ENCODE measurements at places on chromosomes 16 and 17.

GRCh38 chr17:57295526-57296023 is 39.3 kb downstream of the MSI2 start:
- DNase-seq, result no peak

- no peak for DNase-seq
Measured at GRCh38 chr17:77609553-77610517, 348.7 kb upstream of the TNRC6C start.

GRCh38 chr16:75555213-75555706 is 792 bp downstream of the TMEM231 start:
- DNase-seq, result peak; percentile 87

GRCh38 chr17:82838386-82839063 is 1.3 kb downstream of the ZNF750 start:
- peak; percentile 64 for DNase-seq

DNA sequence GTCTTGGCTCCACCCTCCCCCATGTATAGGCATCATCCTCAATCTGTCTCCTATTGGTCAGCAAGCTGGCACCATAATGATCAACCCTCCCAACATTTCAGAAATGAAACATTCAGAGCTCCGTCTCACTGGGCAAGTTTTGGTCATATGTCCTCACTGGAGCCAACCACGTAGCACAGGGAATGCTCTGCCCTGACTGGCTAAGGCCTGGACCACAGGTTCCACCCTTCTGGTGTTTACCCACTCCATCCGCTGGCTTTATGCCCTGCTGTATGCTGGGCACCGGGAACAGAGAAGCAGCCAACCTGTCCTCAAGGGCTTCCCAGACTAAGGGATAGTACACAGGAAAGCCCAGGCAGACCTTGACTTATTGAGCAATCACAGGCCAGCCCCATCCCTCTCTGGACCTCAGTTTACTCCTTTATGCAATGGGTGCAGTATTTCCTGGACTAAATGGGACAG is 20.5 kb downstream of the MYO15A start:
- DNase-seq, result no peak

- DNase-seq, result no peak
Measured at GRCh38 chr17:61884864-61885263, 21.5 kb upstream of the BRIP1 start.

GRCh38 chr16:19809121-19809635 is 75.5 kb downstream of the GPRC5B start:
- no peak for DNase-seq

GRCh38 chr16:78096386-78096785 is 3.1 kb upstream of the WWOX start:
- DNase-seq, result no peak

- no peak for DNase-seq
Measured at GRCh38 chr16:85625485-85626117, 12.5 kb downstream of the GSE1 start.

DNA sequence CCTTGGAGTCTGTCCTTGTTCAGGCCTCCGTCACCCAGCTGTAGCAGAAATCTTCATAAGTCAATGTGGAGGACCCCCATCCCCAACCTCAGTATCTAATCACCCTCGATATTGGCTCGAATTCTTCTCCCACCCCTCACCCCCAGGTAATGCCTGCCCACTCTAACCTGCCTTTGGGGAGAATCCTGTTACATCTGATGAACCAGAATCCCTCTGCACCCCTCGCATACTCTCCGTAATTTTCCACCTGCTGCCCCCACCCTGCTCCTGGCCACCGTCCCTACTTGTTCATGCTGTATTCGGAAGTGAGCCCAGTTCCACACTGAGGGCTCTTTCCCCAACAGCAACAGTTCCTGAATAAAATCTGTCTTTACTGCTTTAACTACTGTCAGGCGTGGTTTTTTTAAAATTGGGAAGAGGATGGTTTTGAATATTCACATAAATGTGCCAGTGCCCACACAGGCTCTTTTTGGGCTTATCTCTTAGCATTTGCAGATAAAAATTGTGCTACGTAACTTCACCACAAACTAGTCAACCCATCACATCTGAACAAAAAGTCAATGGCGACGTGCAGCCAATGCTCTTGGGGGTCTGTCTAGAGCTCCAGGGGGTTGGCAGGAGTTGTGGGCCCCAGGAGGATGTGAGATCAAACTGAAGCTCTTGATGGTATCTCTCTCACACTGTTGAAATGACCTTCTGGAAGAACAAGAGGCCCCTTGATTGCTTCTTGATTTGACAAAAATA is 73.7 kb downstream of the NETO2 start:
- no peak for DNase-seq

GRCh38 chr17:67311575-67311974 is 54.8 kb downstream of the PSMD12 start:
- no peak for DNase-seq

DNA sequence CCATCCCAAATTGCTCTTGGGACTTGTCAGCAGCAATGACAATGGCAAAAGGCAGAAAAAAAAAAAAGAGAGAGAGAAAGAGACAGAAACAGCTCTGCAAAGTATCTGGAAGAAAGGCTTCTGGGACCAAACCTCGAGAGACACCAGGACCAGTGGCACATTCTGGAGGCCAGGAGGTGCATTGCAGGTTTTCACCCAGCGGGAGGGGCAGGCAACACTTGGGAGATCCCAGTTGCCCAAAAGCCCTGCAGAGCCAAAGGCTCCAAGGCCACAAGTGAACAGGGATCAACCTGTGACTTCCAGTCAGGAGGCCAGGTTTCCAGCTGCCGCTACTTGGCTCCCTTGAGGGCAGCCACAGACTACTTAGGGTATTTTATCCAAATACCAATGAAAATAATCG is 110.8 kb upstream of the CDH5 start:
- DNase-seq, result no peak

DNA sequence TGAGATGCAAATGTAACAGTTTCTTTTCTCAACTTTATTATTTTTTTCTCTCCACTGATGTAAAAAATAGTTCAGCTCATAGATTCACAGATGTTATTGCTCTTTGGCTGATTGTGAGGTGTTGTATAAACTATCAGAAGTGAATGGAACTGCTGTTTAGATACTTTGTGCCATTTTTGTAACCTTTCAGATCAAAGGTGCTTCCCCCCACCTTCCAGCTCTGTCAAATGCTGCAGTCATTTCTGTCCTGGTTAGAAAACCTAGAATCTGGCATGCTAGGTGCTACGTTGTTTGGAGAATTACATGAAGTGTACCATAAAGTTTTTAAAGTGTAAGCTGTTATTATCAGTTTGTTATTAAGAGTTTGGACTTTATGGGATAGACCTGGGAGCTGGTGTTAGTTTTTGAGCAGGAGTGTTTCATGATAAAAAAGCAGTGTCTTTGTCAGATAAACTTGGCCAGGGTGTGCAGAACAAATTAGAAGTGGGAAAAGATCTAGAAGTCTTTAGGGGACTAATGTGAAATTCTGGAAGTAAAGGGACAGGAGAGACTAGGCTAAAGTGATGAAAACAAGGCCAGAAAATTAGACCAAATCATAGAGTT is 1.8 kb upstream of the WIPI1 start:
- DNase-seq, result no peak

GRCh38 chr17:49110509-49110908 is 22.1 kb upstream of the B4GALNT2 start:
- DNase-seq, result no peak

- no peak for DNase-seq
Measured at GRCh38 chr16:57147381-57148221, 38.2 kb downstream of the PSME3IP1 start.

- DNase-seq, result no peak
Measured at GRCh38 chr17:38418693-38419507, 9.4 kb upstream of the ARHGAP23 start.

- DNase-seq, result peak; percentile 81
Measured at GRCh38 chr16:71426069-71426879, 15.6 kb downstream of the TLE7 start.

GRCh38 chr16:4212211-4212933 is 29.5 kb downstream of the SRL start:
- no peak for DNase-seq

- DNase-seq, result no peak
Measured at GRCh38 chr16:14151256-14152030, 80.3 kb downstream of the MRTFB start.

DNA sequence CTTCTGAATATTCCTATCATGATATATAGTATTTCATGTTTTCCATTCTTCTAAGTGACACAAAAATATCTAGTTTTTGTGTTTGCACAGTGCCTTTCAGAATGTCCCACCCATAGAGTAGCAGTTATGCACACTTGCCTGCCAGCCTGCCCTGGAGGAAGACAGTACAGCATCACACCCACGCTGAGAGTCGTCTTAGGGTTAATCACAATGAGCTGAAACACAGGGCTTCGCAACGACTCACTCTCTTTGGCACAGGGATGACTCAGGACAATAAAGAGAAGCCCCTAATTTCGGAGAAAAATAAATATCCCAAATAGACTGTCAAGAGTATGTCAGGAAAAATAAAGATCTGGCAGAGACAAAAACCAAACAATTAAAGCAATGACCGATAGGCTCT is 11.6 kb upstream of the NDUFAB1 start:
- DNase-seq, result no peak

DNA sequence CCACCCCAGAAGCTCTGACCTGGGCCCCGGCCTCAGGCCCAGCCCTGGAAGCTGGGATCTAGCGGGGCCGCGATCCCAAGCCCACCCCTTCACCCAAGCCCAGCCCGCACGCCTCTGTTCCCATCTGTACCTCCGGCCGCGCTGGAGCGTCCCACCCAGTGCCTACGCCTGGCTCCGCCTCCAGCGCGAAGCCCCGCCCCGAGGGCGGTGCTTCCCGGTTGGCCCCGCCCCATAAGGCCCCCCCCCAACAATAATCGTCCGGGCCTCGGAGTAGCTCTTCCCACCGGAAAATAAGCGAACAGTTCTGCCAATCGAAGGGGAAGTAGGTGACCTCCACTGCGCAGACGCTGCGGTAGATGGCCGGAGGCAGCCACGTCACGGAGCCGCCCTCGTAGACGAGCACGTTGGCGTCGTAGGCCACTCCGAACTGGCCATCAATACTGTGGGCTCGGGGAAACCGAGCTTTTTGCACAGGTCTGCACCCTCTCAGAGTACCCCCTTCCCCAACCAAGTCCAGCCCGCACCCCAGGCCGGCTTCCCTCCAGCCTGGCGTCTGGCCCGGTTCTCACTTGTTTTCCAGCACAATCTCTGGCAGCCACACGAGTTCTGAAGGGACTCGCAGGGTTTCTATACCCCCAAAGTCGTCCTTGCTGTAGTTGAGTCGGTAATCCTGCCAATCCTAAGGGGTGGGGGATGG is 1.1 kb downstream of the CHRNE start:
- DNase-seq, result no peak

DNA sequence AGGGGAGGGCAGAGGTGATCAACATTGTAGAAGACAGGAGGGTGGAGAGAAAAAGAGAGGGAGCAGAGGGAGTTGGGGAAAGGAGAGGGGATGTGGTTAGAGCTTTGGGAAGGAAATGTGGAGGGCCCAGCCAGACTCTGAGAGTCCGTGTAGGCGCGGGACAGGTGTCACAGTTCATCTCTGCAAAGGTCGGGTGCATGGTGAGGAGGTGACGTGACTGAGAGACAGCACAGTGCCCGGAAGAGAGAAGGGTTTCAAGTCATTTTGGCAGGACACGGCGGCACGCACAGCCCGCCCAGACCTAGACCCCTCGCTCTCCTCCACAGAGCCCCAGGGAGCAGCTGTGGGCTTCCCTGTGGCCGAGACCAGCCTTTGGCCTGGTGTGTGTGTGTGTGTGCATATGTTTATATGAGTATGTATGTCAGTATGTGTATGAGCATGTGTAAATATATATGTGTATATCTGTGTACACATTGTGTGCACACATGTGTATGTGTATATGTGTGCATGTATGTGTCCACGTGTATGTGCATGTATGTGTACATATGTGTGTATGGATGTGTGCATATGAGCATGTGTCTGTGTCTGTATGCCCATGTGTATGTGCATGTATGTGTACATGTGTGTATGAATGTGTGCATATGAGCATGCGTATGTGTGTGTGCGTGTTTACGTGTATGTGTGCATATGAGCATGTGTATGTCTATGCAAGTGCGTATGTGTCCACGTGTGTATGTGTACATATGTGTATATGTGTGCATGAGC is 104.6 kb downstream of the SEC14L1 start:
- no peak for DNase-seq

GRCh38 chr17:18896947-18897346 is 39.0 kb downstream of the PRPSAP2 start:
- DNase-seq, result no peak

DNA sequence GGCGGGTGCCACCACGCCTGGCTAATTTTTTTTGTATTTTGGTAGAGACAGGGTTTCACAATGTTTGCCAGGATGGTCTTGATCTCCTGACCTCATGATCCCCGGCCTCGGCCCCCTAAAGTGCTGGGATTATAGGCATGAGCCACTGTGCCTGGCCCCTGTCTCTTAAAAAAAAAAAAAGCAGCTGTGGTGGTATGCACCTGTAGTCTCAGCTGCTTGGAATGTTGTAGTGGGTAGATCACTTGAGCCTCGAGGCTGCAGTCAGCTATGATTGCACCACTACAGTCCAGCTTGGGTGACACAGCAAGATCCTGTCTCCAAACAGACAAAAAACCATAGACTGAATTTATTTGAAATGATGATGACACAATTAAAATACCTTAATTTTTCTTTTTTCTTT is 24.3 kb downstream of the CDK12 start:
- peak; percentile 58 for DNase-seq

GRCh38 chr17:47286198-47286914 is 32.7 kb downstream of the ITGB3 start:
- no peak for DNase-seq

GRCh38 chr16:61233713-61234112 is 802.5 kb downstream of the CDH8 start:
- no peak for DNase-seq

- no peak for DNase-seq
Measured at GRCh38 chr17:62670202-62670821, 42.8 kb downstream of the MRC2 start.

DNA sequence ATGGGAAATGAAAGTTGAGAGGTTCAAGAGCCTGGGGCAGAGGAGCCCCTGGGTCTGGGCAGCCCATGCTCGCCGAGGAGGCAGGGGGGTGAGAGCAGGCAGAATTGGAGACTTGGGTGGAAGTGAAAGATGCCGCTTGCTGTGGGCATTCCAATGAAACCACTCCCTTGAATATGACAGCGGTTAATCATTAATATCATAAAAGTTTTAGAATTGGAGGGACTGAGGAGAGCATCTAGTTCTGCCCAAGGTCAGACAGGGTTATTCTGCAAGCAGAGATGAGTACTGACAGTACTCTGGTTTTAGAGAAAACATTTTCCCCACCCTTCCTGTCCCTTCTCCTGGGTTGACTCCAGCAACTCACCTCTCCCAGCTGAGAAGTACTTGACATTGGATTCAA is 180.2 kb downstream of the MSI2 start:
- no peak for DNase-seq

DNA sequence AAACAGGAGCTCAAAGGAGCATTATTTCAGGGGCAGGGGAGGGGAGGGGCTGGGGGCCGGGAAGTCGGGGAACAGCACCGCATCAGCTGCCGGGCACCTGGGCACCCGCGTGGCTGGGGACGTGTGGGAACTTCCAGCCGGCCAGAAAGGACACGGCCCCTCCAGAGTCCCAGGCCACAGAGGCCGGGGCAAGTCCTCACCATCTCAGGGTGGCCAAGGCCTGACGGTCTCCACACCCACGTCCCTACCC is 1.1 kb downstream of the PGAP6 start:
- no peak for DNase-seq

GRCh38 chr17:78883533-78884131 is 19.4 kb downstream of the CEP295NL start:
- DNase-seq, result peak; percentile 90
